ENCODE measurements at places on chromosomes 7 and 10. TPM values are rescaled to one million over a fixed set of nuclear protein-coding genes. Genes with fewer than 3 reads are reported as not detected.

DNA sequence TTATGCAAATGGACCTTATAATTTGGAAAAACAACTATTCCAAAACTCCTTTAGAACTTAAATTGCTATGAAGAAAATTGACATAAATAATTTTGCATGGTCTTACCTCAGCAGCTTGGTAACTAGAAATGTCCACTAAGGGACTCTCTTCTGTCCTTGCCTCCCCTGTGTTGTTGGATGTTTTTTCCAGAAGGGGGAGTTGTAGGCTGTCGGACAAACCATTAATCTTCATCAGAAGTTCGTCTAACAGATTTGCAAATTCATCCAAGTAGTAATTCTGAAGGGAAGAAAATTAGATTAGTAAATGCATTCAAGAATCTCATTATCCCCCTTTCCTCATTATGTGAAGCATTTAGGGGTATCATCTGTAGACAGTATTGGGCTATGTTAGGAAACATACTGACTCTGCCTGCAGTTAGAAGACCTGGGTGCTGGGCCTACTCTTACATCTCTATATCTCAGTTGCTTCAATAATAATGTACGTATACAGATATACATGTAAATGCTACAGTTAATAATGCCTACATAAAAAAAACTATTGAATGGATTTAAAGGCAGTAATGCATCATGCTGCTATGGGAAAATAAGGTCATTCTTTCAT lies 155.6 kb downstream of the PKD1L1 start:
- peak; percentile 25 for DNase-seq

DNA sequence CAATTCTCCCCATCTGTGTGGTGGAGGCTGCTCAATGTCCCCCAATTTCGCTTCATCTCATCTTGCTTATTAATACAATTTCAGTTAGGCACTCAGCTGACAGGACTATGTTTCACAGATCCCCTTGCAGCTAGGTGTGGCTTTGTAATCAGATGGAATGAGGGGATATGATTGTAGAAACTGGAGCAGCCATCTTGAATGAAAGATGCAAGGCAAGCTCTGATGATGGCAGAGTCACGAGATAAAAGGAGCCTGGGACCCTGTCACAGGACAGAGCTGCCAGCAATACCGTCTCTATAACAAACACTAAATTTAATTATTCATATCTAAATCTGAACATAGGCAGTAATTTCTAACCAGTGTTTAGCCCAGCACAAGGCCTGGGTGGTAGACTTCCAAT lies 991 bp upstream of the DLD start:
- no peak for DNase-seq

- no peak for DNase-seq
Observed at GRCh38 chr7:128914566-128915151, 4.2 kb upstream of the KCP start.

DNA sequence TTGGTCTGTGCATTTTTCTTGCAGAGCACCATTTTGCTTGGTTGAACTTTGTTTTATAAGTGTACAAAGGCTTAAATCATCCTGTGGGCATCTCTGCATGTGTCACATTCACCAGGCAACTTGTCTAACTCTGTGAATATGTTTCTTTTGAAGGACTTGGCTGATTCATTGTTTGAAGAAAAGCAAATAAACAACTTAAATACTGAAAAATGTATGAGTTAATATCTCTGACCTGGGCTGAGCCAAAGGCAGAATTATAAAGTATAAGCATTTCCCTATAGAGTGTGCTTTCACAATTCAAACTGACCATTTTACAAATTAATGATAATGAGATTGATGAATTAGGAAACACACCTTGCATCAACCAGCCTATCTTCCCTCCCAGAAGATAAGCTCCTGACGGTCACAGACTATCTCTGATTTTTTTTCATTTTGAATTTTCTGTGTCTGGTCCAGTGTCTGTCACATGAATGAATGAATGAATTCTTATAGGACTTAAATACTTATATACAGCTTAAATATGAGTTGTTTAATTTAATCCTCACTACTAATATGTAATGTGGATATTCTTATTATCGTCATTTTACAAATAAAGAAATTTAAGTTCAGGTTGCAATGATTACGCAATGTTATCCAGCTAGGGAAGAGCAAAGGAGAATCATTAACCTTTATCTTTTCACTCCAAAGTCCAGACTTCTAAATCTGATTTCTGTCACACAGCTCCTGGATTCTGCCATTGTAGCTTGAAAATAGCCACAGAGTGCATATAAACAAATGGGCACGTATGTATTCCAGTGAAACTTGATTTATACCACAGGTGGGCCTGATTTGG lies 182.0 kb upstream of the PHYHIPL start:
- no peak for DNase-seq

- DNase-seq: no peak
Observed at GRCh38 chr10:70500368-70500767, 21.8 kb downstream of the PALD1 start.

GRCh38 chr10:29545122-29545521 lies 89.6 kb downstream of the SVIL start:
- DNase-seq: no peak

DNA sequence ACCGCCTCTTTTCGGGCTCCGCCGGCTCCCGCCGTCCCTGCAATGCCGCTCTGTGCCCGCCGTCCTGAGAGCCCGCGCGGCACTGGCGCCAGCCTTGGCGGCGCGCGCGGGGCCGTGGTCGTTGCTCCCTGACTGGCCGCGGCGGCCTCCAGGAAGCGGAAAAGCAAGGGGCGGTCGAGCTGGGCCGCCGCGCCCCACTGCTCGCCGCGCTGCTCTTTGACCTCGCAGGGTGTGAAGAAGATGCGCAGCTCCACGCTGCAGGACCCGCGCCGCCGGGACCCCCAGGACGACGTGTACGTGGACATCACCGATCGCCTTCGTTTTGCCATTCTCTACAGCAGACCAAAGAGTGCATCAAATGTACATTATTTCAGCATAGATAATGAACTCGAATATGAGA lies at the start of gene CDC14C:
Gene CDC14C (plus strand): TSS at position 115 of the 400 bp plus-strand sequence. CDS start 126 bp downstream, at position 241.
- no peak for DNase-seq

GRCh38 chr10:125232841-125233240 lies 72.5 kb upstream of the CTBP2 start:
- no peak for DNase-seq

GRCh38 chr10:65312876-65313275 lies 1613.0 kb upstream of the LRRTM3 start:
- no peak for DNase-seq

DNA sequence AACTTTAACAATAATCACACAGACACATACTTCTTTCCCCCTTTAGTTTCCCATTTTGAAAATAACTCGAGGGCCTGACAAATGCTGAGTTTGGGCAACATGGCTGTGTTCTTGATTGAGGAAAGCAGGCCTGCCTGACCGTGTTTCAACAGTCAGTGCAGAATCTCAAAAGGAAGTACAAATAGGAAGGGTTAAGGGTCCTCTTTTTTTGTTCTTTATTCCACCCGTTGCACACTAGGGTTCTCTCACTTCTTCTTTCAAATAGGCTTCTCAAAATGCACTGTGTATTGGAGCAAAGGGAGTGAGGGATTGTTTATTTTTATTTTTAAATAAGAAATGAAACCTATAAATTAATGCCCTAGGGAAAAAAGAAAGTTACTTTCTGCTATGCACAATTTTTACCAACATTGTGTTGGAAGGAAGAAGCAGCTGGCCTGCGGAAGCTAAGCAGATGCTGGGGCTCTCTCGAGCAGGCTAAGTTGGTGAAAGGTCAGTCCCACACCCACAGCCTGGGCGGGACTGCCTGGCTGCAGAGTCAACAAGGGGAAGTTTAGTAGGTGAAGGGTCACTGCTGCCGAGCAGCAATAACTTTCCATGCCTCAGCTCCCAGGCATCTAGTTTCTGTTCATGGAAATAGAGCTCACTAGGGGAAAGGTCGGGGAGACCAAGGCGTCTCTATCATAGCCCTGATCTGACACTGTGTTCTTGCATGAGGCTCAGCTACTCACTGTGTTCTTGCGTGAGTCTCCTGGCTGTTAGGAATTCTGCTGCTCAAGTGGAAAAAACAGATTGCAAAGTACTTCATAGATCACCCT lies 12.2 kb upstream of the PDK4 start:
- peak; percentile 3 for DNase-seq

GRCh38 chr10:6406220-6407033 lies 173.6 kb downstream of the PRKCQ start:
- no peak for DNase-seq

GRCh38 chr10:33150889-33151288 lies 183.6 kb downstream of the NRP1 start:
- DNase-seq: no peak

GRCh38 chr7:71414490-71414889 lies 282.5 kb downstream of the GALNT17 start:
- no peak for DNase-seq

DNA sequence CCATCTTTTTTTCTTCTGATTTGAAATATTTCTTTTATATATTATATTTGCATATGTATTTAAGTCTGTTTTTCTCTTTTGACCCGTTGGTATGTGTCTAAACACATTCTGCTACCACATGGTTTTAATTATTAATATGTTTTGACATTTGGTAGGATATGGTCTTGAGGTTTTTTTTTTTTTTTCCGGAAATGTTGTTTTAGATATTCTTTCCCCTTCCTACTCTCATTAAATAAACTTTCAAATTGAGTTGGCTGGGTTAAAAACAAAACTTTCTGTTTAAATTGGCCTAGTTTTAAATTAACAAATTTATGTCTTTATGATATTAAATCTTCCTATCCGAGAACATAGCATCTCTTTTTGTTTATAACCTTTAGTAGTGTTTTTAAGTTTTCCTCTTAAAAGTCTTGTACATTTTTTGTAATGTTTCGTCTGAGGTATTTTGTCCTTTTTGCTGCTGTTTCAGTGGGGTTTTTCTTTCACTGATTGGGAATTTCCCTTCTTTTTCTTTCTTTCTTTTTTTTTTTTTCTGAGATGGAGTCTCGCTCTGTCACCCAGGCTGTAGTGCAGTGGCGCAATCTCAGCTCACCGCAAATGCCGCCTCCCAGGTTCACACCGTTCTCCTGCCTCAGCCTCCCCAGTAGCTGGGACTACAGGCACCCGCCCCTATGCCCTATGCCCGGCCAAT lies 25.4 kb downstream of the STAM start:
- DNase-seq: no peak

GRCh38 chr10:50280049-50280841 lies 28.9 kb upstream of the ASAH2 start:
- DNase-seq: peak; percentile 6

DNA sequence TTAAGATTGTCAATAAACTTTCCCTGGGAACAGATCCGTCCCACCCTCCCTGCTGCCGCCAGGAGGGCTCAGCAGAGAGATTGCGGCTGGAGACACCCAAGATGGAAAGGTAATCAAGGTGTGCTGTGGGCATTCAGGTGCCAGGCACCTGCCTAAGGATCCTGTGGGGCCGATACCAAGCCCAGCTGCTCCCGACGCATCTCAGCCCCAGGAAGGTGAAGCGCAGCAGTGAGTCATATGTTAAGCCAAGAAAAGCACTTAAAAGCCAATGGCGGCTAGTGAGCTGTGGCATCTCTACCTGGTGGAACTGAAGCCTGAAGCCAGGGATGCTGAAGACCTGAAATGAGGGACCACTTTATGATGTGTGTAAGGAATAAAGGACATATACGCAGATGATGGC lies 6.1 kb downstream of the WDR86 start:
- no peak for DNase-seq

DNA sequence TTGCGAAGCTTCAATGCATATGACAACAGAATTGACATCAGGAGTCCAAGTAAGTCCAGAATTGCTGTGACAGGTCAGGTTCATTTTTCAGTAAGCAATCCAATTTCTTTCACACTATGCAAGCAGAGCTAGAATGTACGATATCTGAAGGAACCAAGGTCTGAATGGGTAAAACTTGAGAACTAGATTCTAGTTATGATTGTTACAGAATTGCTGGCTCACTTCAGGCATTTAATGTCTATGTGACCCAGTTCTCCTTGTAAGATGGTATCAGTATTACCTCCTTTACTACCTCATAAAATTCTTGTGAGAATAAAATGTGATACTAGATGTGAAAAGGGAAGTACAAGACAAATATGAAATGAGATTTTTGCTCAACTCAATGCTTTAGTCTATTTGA lies 159.6 kb downstream of the GPR158 start:
- no peak for DNase-seq

DNA sequence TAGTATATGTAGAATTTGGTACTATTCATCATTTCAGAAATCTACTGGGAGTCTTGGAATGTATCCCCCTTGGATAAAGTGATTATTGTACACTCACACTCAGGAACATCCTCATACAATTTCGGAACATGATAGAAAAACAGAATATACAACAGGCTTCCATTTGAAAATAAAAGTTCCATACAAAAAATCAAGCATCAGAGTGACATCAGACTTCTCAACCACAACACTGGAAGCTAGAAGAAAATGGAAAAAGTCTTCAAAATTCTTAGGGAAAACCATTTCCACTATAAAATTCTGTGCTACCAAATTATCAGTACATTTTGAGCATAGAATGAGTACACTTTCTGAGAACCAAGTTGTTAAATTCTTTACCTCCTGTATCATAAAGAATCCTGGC lies 8.8 kb downstream of the LYZL1 start:
- no peak for DNase-seq

GRCh38 chr7:12802070-12802469 lies 114.6 kb downstream of the ARL4A start:
- no peak for DNase-seq

GRCh38 chr10:15329437-15329836 lies 41.7 kb downstream of the FAM171A1 start:
- no peak for DNase-seq

DNA sequence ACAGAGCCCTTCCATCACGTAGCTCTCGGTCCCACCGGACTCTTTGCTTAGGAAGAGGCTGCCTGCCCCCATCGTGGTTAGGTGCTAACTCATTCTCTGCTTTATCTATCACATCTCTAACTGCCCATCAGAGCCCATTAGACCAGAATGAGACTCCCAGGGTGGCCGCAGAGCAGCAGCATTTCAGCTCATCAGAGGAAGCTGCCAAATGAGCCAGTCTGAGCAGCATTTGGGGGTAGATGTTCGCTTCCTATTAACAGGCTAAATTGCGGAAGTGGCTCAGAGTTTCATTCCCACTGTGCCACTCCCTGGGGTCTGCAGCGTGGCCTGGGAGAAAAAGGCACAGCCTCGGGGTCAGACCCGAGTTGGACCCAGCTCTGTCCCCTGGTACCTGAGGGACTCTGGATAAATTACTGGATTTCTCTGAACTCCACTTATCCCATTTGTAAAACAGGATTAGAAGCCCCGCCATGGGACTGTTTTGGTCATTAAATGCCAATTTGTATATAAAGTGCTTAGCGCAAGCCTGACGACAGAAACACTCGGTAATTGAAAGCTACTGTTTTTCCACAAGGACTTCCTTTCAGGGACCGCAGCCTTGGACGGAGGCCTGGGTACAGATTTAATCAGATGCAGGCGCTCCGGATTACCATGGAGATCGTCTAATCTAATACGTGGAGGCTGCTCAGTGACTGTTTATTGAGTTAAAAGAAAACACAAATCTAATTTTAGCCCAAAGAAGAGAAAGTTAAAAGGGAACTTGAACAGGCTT lies 73.8 kb upstream of the PRLHR start:
- DNase-seq: peak; percentile 51

GRCh38 chr10:4754143-4754542 lies 71.9 kb upstream of the AKR1E2 start:
- DNase-seq: no peak

- DNase-seq: no peak
Observed at GRCh38 chr10:51468424-51468823, 231.0 kb downstream of the CSTF2T start.

GRCh38 chr7:32616625-32617024 lies 121.3 kb downstream of the AVL9 start:
- DNase-seq: no peak

The HOXA6 gene
- total RNA-seq: not detected

The MRPS33 gene
- total RNA-seq: 25.0 TPM

The GRID1 gene
- total RNA-seq: 0.31 TPM

The ADRB1 gene
- total RNA-seq: 0.09 TPM

The AOC1 gene
- not detected for total RNA-seq

The INMT gene
- total RNA-seq: 5.0 TPM

The CYP3A5 gene
- total RNA-seq: not detected

The CABCOCO1 gene
- 0.28 TPM for total RNA-seq

The NUTM2A gene
- 0.69 TPM for total RNA-seq
